ENCODE measurements at places on chromosomes 3 and 15.

DNA sequence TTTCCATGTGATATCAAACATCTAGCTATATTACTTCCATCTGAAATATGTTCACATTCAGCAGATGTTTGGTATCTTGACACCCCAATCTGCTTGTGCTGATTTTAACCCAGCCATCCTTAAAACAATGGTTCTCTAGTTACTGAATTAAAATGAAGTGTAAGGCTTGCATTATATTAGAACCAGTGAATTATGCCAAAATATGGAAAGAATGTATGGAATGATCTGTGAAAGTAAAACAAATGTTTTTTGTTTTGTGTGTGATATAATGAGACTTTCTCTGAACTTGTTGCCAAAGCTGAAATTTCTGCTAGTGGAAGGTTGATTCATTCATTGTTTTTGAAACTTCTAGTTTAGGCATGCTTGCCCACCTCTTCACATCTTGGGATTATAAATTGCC lies 317.1 kb downstream of the MEX3B start:
- no peak overlapping the region for H3K27ac ChIP-seq
- H3K4me3 ChIP-seq = no peak overlapping the region
- H3K27me3 ChIP-seq = peaks cover 17% of the 10 kb centered on the region
- no peak for DNase-seq
- H3K4me1 ChIP-seq = no peaks in the 10 kb centered on the region

DNA sequence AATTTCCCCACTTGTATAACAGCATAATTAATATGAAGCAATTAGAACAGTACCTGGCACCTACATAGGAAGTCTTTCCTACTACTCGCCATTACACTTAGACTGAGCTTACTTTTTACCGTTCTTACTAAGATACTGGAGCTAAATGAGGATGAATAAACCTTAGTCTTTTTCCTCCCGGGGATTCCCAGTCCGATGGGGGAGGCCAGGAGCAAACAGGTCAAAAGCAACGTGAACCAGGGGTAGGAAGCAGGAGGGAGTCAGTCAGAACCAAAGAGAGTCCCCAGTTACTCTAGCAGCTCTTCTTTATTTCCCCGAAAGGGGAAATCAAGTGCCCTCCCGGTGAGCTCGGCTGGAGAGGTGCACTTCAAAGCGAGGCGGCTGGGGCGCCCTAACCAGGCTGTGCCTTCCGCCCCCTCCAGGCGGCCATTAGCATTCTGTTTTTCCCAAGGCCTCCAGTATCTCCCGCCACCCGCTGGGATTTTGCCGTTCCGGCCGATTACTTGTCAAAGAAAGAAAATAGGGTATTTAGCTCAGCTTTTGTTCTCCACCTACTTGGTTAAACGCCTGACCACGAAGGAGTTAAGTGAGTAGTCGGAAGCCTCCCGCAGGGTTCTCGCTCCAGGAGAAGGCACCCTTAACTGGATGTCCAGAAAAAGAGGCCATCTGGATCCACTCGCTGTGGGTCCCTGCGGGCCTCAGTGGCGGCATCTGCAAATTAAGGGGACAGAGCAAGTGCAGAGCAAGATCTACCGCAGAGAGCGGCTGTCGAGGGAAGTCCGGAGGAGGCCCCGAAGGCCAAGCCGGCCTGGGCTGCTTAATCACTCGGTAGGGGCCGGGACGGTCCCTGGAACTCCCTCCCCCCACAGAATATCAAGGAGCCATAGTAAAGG lies 6.3 kb upstream of the EOMES start:
- H3K4me3 ChIP-seq = peak overlapping the region; percentile 67
- no peak overlapping the region for H3K27ac ChIP-seq
- H3K4me1 ChIP-seq = peaks cover 48% of the 10 kb centered on the region
- no peaks in the 10 kb centered on the region for H3K36me3 ChIP-seq
- DNase-seq = peak; percentile 49

DNA sequence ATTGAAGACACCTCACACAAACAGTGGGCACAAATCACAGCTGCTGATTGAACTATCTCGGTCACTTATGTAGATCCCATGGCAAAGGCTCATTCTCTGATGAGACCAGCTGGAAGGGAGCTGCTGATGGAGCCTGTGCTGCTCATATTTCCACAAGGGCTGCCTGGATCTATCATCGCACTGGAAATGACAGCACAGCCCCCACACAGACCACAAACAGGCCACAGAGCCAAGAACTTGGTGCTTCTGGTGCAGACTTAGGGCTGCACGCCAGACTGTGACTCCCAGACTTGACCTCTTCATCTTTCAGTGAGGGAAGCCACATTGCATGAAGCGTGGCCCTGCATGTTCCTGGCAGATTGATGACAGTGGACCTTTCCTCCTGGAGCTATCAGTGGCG lies 197.6 kb downstream of the MINAR1 start:
- H3K27ac ChIP-seq = no peak overlapping the region
- no peaks in the 10 kb centered on the region for H3K4me1 ChIP-seq
- H3K36me3 ChIP-seq = no peaks in the 10 kb centered on the region
- peaks cover 39% of the 10 kb centered on the region for H3K27me3 ChIP-seq
- H3K4me3 ChIP-seq = no peak overlapping the region

DNA sequence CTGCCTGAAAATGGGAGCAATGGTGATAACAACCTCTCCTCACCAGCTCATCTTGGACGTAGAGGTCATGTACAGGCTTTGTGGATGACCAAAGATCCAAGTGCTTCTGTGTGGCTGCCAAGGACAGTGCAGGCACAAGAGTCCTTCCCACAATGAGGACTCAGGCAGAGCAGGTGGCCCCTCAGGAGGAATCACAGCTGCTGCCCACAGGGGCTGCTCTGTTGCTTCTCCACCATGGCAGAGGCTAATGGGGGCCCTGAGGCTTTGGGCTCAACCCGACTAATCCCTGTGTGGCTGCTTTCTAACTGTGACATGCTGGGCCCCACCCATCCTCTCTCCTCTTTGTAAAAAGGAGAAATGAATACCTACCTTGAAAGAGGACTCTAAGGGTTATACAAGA lies 58.1 kb upstream of the MRPS22 start:
- H3K27me3 ChIP-seq = no peaks in the 10 kb centered on the region
- no peak overlapping the region for H3K27ac ChIP-seq
- H3K36me3 ChIP-seq = no peaks in the 10 kb centered on the region
- no peaks in the 10 kb centered on the region for H3K4me1 ChIP-seq
- no peak overlapping the region for H3K4me3 ChIP-seq

GRCh38 chr3:101202640-101203039 lies 117.7 kb downstream of the IMPG2 start:
- H3K4me3 ChIP-seq = no peak overlapping the region
- DNase-seq = no peak
- H3K27me3 ChIP-seq = peaks cover 53% of the 10 kb centered on the region
- H3K4me1 ChIP-seq = no peaks in the 10 kb centered on the region

GRCh38 chr3:171614318-171614921 lies 154.2 kb upstream of the TNIK start:
- no peak overlapping the region for H3K4me3 ChIP-seq
- H3K36me3 ChIP-seq = no peaks in the 10 kb centered on the region
- no peaks in the 10 kb centered on the region for H3K27me3 ChIP-seq

DNA sequence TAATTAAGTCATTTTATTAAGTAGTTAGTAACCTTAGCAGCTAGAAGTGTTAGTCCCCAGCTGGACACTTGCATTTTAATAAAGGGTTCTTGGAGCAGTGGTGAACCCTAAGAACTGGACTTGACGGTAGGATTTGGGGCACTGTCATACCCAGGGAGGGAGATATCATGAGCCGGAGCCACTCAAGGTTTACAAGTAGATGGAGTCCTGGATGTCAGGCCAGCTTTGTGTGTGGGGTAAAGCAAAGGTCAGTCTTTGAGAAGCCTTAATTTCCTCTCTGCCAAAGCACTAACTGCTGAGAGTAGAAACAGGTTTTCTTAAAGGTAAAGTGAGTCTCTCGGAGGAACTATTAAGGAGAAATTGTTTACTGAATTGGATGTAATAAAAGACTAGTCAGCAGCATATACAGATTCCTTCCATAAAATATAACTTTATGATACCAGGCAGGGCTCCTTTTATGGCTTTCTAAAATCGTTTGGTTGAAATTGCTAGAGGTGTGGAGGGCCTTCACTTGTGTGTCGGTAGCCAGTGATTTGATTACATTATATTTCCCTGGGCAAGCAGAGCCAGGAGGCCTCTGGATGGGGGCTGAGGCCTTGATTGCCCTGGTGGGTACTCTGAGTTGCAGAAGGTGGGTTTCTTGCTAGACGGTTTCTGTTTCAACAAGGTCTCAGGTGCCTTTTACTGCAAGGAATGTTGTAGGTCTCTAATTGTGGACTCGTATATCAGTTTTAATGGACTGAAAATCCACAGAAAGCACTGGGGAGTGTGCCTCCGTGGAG lies 23.1 kb downstream of the SQOR start:
- no peaks in the 10 kb centered on the region for H3K27me3 ChIP-seq
- peaks cover 41% of the 10 kb centered on the region for H3K4me1 ChIP-seq
- H3K36me3 ChIP-seq = peaks cover 40% of the 10 kb centered on the region
- no peak for DNase-seq
- peak overlapping the region; percentile 44 for H3K27ac ChIP-seq

DNA sequence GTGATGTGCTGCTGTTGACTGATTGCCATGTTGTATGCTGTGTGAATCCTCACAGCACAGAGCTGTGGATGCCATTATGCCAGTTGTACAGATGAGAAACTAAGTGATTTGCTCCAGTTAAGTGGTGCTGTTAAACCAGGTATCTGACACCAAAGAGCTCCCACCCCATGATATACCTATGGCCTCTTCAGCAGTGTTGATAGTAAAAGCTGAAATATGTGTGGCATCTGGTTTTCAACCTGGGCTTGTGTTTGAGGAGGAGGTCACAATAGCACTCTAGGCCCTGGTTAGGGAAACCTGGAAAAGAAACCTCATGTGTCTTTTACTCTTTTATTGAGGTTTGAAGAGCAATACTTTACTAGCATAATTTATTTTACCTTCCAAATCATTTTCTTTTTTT lies 21.4 kb downstream of the RAD54L2 start:
- DNase-seq = no peak
- peaks cover 17% of the 10 kb centered on the region for H3K4me1 ChIP-seq
- no peak overlapping the region for H3K27ac ChIP-seq
- no peaks in the 10 kb centered on the region for H3K27me3 ChIP-seq
- peaks cover 53% of the 10 kb centered on the region for H3K36me3 ChIP-seq

- no peaks in the 10 kb centered on the region for H3K4me1 ChIP-seq
- peaks cover 8% of the 10 kb centered on the region for H3K27me3 ChIP-seq
- DNase-seq = no peak
- H3K27ac ChIP-seq = no peak overlapping the region
- H3K4me3 ChIP-seq = no peak overlapping the region
These were observed 290.7 kb upstream of the LMCD1 start for GRCh38 chr3:8210882-8211341.

- no peaks in the 10 kb centered on the region for H3K4me1 ChIP-seq
- H3K27me3 ChIP-seq = no peaks in the 10 kb centered on the region
- H3K36me3 ChIP-seq = no peaks in the 10 kb centered on the region
- H3K27ac ChIP-seq = no peak overlapping the region
These were observed 487.6 kb downstream of the NAALADL2 start for GRCh38 chr3:175346573-175347356.

GRCh38 chr3:38205472-38205805 lies 40.1 kb downstream of the OXSR1 start:
- peaks cover 73% of the 10 kb centered on the region for H3K36me3 ChIP-seq
- no peaks in the 10 kb centered on the region for H3K27me3 ChIP-seq
- no peak for DNase-seq
- H3K4me1 ChIP-seq = peaks cover 66% of the 10 kb centered on the region

GRCh38 chr15:43277901-43278300 lies 11.2 kb upstream of the TGM5 start:
- H3K4me1 ChIP-seq = no peaks in the 10 kb centered on the region
- H3K27ac ChIP-seq = no peak overlapping the region
- H3K4me3 ChIP-seq = no peak overlapping the region
- no peaks in the 10 kb centered on the region for H3K36me3 ChIP-seq

DNA sequence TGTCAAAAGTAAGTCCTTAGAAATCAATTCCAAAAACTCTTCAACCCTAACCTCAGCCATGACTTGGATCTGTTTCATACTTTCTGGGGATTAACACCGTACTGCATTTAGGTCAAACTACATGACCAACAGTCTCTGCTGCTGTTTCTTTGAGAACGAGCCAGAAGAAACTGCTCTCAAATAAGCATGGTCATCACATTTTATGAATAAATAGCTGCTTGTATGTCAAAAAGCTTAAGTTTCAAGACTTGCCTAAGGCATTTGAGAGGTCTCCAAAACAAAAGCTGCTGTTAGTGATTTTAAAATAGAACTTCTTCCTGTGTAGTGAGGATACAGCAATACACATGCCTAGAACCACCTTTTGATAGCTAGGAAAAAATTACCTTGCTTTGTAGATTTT lies 166.3 kb upstream of the CHRM5 start:
- H3K4me3 ChIP-seq = no peak overlapping the region
- H3K36me3 ChIP-seq = no peaks in the 10 kb centered on the region
- DNase-seq = no peak

- H3K27me3 ChIP-seq = no peaks in the 10 kb centered on the region
- no peak overlapping the region for H3K27ac ChIP-seq
- no peak for DNase-seq
- no peaks in the 10 kb centered on the region for H3K4me1 ChIP-seq
- no peaks in the 10 kb centered on the region for H3K36me3 ChIP-seq
These were observed 293.3 kb upstream of the RGMA start for GRCh38 chr15:93382200-93382820.

DNA sequence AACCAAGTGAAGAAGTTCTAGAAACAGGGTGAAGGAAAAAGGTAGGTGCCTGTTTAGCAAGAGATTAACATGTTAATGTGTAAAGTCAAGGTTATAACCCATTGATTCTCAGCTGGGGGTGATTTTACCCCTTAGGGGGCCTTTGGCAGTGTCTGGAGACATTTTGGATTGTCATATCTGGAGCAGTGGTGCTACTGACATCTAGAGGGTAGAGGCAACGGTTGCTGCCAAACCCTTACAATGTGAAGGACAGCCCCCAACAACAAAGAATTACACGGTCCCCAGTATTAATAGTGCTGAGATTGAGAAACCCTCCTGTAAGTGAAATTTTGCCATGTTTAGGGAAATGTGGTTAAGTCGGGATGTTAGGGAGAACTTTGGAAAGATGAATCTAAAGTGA lies 74.7 kb downstream of the CRYBG3 start:
- H3K36me3 ChIP-seq = peaks cover 18% of the 10 kb centered on the region
- no peak for DNase-seq
- no peak overlapping the region for H3K27ac ChIP-seq
- H3K27me3 ChIP-seq = no peaks in the 10 kb centered on the region
- no peak overlapping the region for H3K4me3 ChIP-seq

GRCh38 chr3:152399374-152399773 lies 130.6 kb downstream of the MBNL1 start:
- H3K4me3 ChIP-seq = no peak overlapping the region
- peak overlapping the region; percentile 84 for H3K27ac ChIP-seq
- H3K36me3 ChIP-seq = peaks cover 67% of the 10 kb centered on the region

- H3K36me3 ChIP-seq = peaks cover 78% of the 10 kb centered on the region
- peaks cover 43% of the 10 kb centered on the region for H3K4me1 ChIP-seq
- H3K4me3 ChIP-seq = no peak overlapping the region
- no peak overlapping the region for H3K27ac ChIP-seq
- no peaks in the 10 kb centered on the region for H3K27me3 ChIP-seq
- no peak for DNase-seq
These were observed 28.9 kb downstream of the NR2C2 start for GRCh38 chr3:14976317-14976716.

GRCh38 chr3:187005827-187006481 lies 75.6 kb downstream of the ST6GAL1 start:
- H3K27ac ChIP-seq = peak overlapping the region; percentile 40
- no peak for DNase-seq
- H3K4me3 ChIP-seq = peak overlapping the region; percentile 2
- H3K27me3 ChIP-seq = no peaks in the 10 kb centered on the region
- H3K4me1 ChIP-seq = peaks cover 67% of the 10 kb centered on the region
- H3K36me3 ChIP-seq = peaks cover 78% of the 10 kb centered on the region

GRCh38 chr3:10373686-10374261 lies 52.9 kb upstream of the SEC13 start:
- H3K27ac ChIP-seq = no peak overlapping the region
- no peak for DNase-seq
- H3K4me3 ChIP-seq = no peak overlapping the region
- peaks cover 12% of the 10 kb centered on the region for H3K27me3 ChIP-seq
- peaks cover 6% of the 10 kb centered on the region for H3K4me1 ChIP-seq
